Hepatic stellate cell (primary cell): ENCODE measurements at places on chromosomes 6 and 20.

GRCh38 chr6:95321126-95321525, 256.2 kb upstream of the MANEA start:
- no peak for DNase-seq

- no peak for DNase-seq
Observed at GRCh38 chr6:151524059-151524458, 30.2 kb downstream of the CCDC170 start.

- DNase-seq = no peak
Observed at GRCh38 chr6:24981386-24981760, 45.6 kb upstream of the RIPOR2 start.

DNA sequence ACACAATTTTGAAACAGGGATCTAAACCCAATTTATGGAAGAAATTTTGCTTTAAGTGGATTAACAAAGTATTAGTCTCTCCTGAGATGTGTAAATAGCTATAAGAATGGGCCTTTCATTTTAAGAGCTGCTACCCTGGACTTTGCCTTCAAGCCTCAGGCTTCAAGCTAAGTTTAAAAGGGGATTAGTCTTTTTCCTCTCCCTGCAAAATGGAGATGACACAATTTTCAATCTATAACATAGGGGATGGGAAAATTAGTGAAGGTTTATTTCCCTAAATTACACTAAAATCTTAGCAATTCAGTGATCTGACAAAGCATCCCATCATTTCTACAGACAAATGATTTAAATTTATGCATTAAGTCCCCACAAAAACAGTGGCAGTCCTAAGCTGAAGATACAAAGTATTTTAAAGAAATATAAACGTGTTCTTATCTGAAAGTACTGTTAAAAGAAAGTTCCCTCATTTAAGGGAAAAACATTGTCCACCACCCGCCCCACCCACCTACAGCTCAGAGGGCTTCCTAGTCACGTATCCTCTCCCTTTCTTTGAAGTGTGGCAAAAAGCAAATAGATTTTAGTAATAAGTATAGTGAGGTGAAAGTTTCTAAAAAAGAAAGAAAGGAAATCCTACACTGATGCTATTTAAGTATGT, 14.5 kb downstream of the ARHGAP18 start:
- DNase-seq = no peak

GRCh38 chr6:142879527-142879926, 65.4 kb downstream of the HIVEP2 start:
- DNase-seq = no peak

DNA sequence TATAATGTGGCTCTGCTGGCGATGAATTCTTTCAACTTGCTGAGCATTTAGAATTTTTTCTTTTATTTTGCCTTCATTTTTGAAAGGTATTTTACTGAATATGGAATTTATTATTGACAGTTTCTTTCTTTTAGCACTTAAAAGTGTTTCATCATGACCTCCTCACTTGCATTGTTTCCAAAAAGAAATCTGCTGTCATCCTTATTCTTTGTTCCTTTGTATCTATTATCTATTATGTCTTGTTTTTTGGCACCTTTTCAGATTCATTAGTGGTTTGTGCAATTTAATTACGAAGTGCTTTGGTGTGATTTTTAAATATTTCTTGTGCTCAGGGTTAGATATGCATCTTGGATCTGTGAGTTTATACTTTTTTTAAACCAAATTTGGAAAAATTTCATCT, 26.0 kb upstream of the SLC22A2 start:
- DNase-seq = no peak

DNA sequence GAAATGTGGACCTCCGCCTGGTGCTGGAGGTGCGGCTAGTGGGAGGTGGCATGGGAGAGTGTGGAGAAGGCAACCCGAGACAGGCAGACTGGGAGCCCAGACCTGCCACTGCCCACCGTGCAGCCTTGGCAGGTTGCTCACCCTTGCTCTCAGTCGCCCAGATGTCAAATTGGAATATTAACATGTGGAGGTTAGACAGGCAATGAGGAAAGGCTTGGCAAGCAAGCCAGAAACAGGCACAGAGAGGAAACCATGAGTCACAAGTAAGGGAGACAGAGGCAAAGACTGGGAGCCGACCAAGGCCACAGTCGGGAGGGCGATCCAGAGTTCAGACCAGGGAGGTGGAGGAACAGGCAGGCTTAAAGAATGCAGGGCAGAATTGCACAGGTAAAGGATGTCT, 178.2 kb downstream of the FOXC1 start:
- DNase-seq = peak; percentile 13

DNA sequence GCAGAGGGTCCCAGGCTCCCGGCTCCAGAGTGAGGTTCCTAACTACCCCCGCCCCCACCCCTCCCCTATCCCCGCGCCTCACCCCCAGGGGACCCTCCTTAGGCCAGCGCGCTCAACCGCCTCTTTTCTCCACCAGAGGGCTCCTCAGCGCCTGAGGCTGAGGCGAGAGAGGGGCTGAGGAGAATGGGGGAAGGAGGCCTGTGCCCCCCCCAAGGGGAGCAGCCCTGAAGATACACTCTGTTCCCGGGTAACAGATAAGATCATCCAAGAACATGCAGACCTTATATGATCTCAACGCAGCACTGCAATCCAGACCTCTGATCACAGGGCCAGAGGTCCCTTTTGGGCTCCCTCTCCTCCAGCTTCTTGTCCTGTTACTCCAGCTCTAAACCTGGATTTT, 43.3 kb upstream of the MRPS10 start:
- DNase-seq = no peak

DNA sequence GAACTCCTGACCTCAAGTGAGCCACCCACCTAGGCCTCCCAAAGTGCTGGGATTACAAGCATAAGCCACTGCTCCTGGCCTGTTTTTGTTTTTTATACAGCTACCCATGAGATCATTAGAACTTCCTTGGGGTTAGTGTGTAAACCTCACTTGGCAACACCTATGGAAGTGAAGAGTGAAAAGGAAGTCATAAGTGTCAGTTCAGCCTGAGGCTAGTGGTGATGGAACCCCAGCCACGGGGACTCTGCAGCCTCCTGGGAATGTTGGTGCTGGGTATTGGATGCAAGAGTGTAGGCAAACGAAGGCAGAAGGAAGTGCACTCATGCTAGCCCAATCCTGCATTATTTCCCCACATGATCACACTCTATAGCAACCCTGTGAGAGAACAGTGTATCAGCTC, 33.6 kb upstream of the FUCA2 start:
- DNase-seq = no peak

- DNase-seq = no peak
Observed at GRCh38 chr6:29183594-29183993, 12.9 kb downstream of the OR2J2 start.

- no peak for DNase-seq
Observed at GRCh38 chr20:59770270-59770669, 163.2 kb downstream of the SYCP2 start.

DNA sequence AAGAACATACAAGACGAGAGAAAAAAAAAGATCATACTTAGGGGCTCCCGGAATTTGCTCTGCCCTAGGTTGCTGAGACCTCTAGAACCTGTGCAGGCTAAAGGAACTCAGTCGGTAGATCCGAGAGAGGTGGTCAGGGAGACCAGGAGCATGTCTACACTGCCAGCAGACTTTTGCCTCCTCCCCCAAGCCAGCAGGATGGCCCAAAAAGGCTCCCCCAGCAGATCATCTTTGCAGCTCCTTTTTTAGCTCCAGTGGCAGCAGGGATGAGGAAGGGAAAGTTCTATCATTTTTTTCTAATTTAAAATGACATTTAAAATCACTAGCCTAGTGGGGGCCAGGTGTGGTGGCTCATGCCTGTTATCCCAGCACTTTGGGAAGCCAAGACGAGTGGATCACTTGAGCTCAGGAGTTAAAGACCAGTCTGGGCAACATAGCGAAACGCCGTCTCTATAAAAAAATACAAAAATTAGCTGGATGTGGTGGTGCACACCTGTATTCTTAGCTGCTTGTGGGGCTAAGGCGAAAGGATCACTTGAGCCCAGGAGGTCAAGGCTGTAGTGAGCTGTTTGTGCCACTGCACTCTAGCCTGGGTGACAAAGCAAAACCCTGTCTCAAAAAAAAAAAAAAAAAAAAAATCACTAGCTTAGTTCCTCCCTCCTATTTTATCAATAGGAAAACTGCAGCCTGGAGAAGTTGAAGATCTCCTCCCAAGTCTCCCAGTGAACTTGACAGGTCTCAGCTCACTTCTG, 69.3 kb upstream of the MYL9 start:
- DNase-seq = no peak

GRCh38 chr6:116648156-116648555, 20.4 kb downstream of the ZUP1 start:
- no peak for DNase-seq

GRCh38 chr20:59778615-59779200, 154.7 kb downstream of the SYCP2 start:
- no peak for DNase-seq

- no peak for DNase-seq
Observed at GRCh38 chr20:51950926-51951325, 148.6 kb upstream of the SALL4 start.

GRCh38 chr6:43771858-43772680, 2.1 kb downstream of the VEGFA start:
- peak; percentile 85 for DNase-seq

DNA sequence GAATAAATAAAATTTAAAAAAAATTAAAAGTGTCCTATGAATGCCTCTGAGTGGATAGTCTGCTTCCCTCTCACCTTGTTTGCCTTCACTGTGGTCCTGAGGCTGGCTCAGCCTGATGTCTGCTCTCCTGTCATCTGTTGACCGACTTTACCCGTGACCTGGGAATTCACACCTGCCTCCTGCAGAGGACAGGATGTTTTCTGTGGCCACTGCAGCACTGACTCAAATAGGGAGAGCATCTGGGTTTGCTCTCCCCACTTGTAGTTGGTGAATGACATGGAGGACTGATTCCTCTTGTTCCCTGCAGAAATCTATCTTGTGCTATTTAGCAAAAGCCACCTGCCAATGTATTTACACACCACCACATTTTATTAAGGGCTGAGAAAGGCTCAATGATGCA, 52.4 kb upstream of the ERVFRD-1 start:
- no peak for DNase-seq

GRCh38 chr6:149995971-149996370, 29.4 kb downstream of the RAET1L start:
- no peak for DNase-seq

GRCh38 chr6:3612341-3613041, 139.0 kb downstream of the PXDC1 start:
- peak; percentile 27 for DNase-seq

DNA sequence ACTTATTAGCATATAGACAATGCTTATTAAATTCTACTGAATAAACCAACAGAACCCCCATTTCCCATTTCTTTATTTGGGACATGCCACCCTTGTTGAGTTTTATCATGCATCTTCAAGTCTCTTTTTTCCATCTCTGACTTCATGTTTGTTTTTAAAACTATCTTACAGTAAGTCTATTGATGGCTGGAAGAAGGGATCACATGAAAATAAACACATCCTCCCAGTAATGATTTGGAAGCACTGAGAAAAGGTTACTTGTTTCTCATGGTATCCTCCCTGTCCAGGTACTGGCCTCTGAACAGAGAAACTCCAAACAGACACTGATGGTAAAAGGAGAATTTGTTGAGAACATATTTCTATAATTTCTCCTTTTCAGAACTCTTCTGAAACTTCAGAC, 74.9 kb downstream of the KIF13A start:
- DNase-seq = no peak

DNA sequence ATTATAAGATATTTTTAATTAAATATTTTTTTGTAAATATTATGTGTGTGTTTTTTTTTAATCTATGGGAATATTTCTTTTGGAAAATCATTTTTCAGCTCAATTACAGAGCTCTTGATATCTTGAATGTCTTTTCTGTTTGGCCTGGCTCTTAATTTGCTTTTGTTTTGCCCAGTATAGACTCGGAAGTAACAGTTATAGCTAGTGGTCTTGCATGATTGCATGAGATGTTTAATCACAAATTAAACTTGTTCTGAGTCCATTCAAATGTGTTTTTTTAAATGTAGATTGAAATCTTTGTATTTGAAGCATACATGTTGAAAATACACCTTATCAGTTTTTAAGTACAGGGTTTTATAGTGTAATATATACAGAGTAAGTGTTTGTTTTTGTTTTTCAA, 2.6 kb downstream of the ID4 start:
- no peak for DNase-seq

- DNase-seq = no peak
Observed at GRCh38 chr6:357261-357790, 34.2 kb upstream of the IRF4 start.

DNA sequence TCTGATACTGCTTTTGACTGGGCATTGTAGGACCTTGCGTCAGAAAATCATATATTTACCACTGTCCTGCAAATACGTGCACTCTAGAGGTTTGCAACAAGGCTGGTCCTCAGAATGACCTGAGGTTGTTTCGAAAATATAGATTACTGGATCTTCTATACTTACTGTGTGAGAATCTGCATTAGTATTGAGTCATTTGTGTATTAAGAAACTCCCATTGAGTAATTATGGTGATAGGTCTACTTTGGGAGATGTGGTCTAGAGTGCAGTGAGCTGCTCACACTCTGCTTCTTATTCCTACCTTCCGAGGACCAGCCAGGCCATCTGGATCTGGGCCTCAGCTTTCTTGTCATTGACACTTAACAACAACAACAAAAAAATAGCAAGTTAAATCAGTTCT, 9.6 kb downstream of the KLHL32 start:
- DNase-seq = no peak

GRCh38 chr6:25312703-25313102, 33.5 kb downstream of the CARMIL1 start:
- peak; percentile 29 for DNase-seq

DNA sequence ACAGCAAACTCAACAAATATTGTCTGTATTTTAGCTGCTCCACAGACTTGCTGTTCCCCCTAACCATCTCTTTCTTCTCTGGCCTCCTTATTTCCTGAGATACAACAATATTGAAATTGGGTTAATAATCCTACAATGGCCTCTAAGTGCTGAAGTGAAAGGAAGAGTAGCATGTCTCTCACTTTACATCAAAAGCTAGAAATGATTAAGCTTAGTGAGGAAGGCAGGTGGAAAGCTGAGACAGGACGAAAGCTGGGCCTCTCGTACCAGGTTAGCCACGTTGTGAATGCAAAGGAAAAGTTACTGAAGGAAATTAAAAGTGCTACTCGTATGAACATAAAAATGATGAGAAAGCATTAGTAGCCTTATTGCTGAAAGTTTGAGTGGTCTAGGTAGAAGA, 63.8 kb downstream of the ELOVL5 start:
- no peak for DNase-seq

DNA sequence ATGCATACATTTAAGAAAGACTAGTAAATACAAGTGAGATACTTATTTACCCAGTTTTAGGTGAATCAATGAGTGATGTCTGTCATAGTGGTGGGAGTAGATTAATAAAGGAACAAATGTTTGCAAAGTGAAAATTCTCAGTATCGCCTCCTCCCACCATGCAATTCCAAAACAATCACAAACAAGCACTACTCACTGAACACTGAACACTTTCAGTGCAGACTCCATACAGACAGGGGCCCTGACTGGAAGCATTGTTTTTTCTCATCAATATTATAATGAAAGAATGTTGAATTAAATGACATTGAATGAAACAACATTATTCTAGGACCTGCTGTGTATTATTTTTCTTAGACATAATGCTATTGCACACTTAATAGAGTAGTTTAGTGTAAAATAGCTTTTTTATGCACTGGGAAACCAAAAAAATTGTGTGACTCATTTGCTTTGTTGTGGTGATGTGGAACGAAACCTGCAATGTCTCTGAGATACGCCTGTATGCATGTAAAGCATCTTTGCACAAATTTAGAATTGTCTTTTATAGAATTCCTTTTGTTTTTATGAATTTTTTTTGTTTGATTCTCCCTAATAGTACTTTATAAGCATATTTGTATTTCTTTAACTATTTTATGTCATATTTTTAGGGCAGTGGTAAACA, 317.5 kb downstream of the UTRN start:
- no peak for DNase-seq
